ENCODE measurements at places on chromosomes 5 and 9. TPM values are rescaled to one million over a fixed set of nuclear protein-coding genes. Genes with fewer than 3 reads are reported as not detected.

ADAMTSL2 gene
- under 0.01 TPM for total RNA-seq

DBH gene
- not detected for total RNA-seq

MYOZ3 gene
- total RNA-seq, result not detected

LCNL1 gene
- total RNA-seq, result not detected

SPINK5 gene
- total RNA-seq, result 51.3 TPM

COL5A1 gene
- 0.57 TPM for total RNA-seq

PPP3R2 gene
- total RNA-seq, result not detected

MED7 gene
- 9.7 TPM for total RNA-seq

FRRS1L gene
- not detected for total RNA-seq

FOXD1 gene
- 13.0 TPM for total RNA-seq

ST6GALNAC4 gene
- total RNA-seq, result 42.9 TPM

PRUNE2 gene
- under 0.01 TPM for total RNA-seq

DNAJC25 gene
- 9.5 TPM for total RNA-seq

CFAP157 gene
- not detected for total RNA-seq

RNF180 gene
- total RNA-seq, result 2.7 TPM

FLT4 gene
- total RNA-seq, result not detected

CACNA1B gene
- not detected for total RNA-seq

POU5F2 gene
- 1.7 TPM for total RNA-seq

FAM81B gene
- not detected for total RNA-seq

BRIX1 gene
- 41.0 TPM for total RNA-seq

Data from nasal cavity respiratory epithelium epithelial cell of viscerocranial mucosa (primary cell).